Dorsolateral prefrontal cortex (tissue), 122 donors: ENCODE measurements at places on chromosomes 7 and 10.

DNA sequence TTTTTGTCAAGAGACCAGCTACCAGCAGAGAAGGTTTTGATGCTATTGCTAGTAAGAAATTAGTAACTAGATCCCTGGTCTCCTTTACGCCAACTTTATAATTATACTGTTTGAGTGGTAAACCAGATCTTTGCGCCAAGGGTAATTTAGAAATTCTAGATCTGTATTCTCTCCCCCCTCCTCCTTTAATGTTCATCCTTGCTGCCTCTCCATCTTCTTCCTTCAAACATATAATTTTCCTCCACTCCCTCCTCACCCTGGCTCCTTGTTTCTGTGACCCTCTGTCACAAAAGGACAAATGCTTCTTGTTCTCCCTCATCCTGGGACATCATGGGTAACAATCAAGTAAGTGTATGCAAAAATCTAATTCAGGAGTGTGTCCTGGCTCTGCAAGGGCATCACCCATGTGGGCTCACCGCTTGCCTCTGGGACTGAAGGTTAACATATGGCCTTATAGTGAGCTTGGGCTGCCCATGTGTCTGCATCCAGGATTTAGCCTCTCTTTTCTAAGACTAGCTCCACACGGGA, 121.2 kb downstream of the BAMBI start:
- DNase-seq: no peak

DNA sequence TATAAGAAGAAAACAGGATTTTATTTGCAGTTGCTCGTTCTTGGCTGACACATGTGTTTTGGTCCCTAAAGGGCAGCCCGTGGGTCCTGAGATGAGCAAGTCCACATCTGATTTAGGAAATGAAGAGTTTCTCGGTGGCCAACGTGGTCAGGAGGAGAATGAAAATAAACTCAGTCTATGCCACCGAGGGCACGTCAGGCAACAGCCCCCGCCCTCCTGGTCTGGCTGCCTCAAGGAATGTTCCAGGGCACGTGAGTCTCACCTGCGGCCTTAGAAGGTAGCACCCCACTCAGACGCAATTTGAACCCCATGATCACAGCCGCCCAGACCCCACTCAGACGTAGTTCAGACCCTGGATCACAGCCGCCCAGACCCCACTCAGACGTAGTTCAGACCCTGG, 197.2 kb downstream of the ADARB2 start:
- DNase-seq: peak; percentile 12

GRCh38 chr10:30819341-30820181, 190.0 kb upstream of the LYZL2 start:
- DNase-seq: no peak

GRCh38 chr7:101953248-101953819, 135.9 kb downstream of the CUX1 start:
- no peak for DNase-seq

DNA sequence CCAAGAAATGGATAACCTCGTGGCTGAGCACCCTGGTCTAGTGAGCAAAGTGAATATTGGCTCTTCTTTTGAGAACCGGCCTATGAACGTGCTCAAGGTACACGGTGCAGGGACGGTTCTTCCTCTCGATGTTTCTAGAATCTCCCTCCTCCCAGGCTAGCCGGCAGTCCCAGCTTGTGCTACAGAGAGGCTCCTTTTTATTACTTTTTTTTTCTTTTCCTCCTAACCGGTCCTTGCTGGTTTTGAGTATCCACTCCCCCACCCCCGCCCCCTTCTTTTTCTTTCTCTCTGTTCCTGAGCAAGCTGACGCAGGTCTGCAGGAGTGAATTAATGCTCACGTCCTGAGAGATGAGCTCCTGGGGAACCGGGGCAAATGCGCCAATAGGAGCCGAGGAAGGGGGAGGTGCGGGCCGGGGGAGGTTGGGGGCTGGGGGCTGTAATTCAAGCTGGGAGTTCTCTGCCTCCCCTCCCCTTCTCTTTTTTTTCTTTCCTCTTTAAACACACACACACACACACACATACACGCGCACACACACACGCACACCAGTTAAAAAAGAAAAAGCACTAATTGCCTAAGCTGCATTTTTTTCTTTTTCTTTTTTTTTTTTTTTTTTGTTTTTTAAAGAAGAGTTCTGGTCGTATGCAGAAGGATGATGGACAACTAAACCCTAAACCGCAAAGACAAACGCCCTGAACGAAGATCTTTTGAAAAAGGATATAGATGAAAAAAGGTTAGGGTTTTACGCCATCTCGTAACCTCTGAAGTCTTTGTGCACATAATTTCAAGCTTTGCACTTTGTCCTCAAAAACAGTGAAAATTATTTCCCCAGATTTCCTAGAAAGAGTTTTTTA, 6.6 kb downstream of the CPA2 start:
- DNase-seq: peak; percentile 30

DNA sequence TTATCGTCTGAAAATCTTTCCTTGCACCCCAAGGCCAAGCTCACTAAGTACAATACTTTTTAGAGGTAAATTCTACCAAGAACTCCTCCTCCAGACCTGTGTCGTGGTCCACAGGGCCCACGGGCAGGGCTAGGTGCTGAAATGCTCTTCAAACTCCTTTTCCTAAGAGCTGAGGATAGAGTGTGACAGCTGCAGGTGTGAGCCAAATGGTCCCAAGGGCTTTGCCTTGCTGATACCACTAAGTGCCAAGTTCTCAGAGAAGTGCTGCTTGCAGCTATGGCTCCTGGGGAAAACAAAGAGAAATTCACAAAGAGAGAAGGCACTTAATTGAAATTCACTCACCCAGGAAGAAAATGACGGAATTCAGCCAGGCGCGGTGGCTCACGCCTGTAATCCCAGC, 868.9 kb upstream of the AUTS2 start:
- DNase-seq: no peak

- peak; percentile 63 for DNase-seq
Observed at GRCh38 chr7:100896732-100897608, 1.3 kb upstream of the ACHE start.

DNA sequence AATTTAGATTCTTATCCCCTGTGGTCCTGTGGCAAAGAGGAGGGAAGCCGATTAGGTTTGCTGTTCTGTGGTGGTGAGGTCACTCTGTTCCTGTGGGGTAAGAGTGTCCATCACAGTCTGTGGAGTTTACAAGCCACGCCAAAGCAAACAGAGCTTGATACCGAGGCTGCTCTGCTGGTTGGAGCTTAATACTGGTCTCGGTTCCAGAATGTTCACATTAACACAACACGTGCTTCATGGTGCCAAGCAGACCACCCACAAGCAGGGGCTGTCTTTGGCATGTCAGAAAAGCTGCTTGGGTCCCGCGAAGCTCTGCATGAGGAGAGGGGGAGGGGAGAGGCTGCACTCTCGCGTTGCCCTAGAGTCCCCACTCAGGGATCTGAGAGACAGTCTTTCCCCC, 47.5 kb downstream of the DNAJB6 start:
- DNase-seq: no peak

GRCh38 chr7:24365606-24366005, 81.6 kb downstream of the NPY start:
- no peak for DNase-seq

GRCh38 chr10:44056967-44057805, 327.7 kb downstream of the CXCL12 start:
- no peak for DNase-seq

GRCh38 chr7:130794619-130794922, 60.6 kb upstream of the KLF14 start:
- no peak for DNase-seq

GRCh38 chr7:5750031-5750653, 31.3 kb downstream of the RNF216 start:
- DNase-seq: no peak

- no peak for DNase-seq
Observed at GRCh38 chr7:88789480-88790064, 6.0 kb downstream of the TEX47 start.

GRCh38 chr10:77669892-77670291, 32.3 kb upstream of the KCNMA1 start:
- DNase-seq: no peak

DNA sequence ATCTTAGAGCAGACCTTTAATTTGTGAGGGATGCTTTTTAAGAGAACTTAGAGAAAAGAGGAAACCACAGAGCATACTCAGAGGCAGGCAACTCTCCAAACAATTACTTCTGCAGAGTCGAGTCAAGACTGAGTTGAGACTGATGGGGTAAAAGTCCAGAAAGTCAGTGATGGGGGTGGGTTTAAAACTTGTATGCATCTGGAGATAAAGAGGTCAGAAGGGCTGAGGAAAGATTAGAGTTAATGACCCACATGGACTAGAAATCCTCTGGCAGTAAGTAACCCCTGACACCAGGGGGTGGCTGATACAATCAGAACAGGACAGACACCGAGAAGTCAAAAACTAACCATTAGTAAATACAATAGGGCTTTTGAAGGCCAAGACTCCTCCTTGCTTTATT, 42.4 kb upstream of the SEPTIN7 start:
- no peak for DNase-seq

DNA sequence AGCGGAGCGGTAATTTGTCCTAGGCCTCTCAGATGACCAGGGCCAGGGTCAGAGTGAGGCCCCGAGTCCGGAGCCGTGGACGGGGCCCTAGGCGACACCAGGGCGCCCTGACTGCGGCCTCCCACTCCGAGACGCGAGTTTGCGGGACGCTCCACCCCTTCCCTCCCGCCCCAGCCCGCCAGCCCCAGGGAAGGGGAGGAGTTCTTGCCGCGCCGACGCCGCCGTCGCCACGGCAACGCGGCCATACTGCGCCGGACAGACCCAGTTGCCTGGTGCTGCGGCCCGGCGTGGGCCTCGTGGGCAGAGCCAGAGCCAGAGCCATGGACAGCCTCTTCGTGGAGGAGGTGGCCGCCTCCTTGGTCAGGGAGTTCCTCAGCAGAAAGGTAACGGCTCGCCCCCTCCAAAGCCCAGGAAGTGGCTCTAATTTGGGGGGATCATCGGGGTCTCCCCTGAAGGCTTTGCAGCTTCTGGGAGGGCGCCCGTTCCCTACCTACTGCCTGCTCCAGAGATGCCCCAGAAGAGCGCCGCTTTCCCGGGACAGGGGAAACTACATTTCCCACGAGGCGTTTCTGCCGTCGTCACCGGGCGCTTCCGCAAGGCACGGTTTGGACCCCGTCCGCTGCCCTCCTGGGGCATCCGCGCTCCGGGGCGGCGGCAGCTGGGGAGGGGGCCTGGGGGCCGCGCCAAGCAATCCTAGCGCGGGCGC, at the start of gene MINDY4:
TSS of gene MINDY4 (plus strand) at position 244 of the 706 bp plus-strand sequence. CDS start at position 321, 77 bp downstream.
- peak; percentile 82 for DNase-seq

GRCh38 chr10:106255111-106255678, 909.3 kb downstream of the SORCS1 start:
- DNase-seq: no peak

GRCh38 chr10:124632064-124632531, 112.1 kb downstream of the FAM53B start:
- no peak for DNase-seq

- DNase-seq: no peak
Observed at GRCh38 chr7:146366938-146367337, 250.3 kb downstream of the CNTNAP2 start.

GRCh38 chr10:19169684-19170083, 121.1 kb downstream of the MALRD1 start:
- no peak for DNase-seq

- DNase-seq: no peak
Observed at GRCh38 chr7:39428221-39428620, 138.0 kb upstream of the YAE1 start.

- DNase-seq: no peak
Observed at GRCh38 chr7:140726281-140726680, 29.8 kb downstream of the NDUFB2 start.

DNA sequence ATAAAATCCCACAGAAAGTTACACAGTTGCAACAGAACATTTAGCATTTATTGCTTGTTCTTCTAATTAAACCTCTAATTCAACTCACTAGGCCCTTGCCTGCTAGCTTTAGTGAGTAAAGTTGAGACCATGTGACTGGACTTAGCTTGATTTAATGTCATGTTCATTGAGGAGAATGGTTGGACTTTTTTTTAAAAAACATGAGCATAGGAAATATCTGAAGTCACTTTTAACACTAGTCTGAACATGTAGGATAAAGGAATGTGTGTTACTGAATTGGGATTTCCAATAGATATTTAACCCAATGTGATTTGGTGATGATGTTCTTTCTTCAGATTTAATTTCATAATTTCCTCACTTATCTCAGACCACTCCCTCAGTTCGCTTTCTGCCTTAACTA, 24.6 kb upstream of the GLCCI1 start:
- no peak for DNase-seq

- no peak for DNase-seq
Observed at GRCh38 chr10:132011024-132011423, 29.3 kb upstream of the BNIP3 start.

DNA sequence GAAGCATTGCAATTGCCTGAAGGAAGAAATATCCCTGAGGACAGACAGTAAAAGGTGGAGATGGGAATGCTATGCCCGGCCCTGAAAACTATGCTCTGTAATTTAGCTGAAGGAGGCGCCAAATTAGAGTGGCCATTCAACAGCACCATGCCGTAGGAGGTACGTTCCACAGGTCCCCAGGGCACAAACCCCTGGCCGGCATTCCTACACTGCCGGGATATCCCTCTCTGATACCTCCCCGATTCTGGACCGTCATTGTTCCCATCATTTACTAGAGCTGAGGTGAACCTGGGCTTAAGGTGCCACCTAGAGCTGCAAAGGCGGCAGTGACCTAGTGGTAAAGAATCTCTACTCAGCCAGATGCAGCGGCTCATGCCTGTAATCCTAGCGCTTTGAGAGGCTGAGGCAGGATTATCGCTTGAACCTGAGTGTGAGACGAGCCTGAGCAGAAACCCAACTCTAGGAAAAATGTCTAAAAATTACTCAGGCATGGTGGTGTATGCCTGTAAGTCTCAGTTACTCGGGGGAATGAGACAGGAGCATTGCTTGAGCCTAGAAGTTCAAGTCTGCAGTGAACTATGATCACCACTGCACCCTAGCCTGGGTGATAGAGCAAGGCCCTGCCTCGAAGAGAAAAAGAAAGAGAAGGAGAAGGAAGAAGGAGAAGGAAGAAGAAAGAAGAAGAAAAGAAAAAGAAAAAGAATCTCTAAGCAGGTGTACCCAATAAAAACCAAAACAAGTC, 53.0 kb upstream of the TNKS2 start:
- no peak for DNase-seq

GRCh38 chr7:130160455-130160854, 44.8 kb downstream of the TMEM209 start:
- no peak for DNase-seq

GRCh38 chr10:52551046-52551445, 221.5 kb downstream of the MBL2 start:
- no peak for DNase-seq

- DNase-seq: no peak
Observed at GRCh38 chr7:98703916-98704315, 86.8 kb downstream of the NPTX2 start.

DNA sequence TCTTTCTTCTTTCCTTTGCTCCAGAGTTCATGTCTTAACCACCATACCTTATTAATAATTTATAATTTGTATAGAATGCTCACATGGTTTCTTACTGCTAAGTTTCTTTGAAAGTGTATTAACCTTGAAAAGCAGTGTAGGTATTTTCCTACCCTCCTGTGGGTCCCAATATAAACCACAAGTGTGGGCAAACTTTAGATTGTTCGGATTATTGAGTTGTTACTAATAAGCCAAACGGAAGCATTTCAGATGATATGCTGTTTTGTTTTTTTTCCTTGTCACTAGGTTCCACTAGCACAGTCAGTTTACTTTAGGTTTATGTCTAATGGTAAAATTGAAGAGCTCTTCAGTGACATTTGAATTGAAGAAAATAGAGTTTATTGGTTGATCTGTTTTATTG, 10.2 kb downstream of the SSBP1 start:
- no peak for DNase-seq

GRCh38 chr10:30185916-30186315, 126.5 kb upstream of the JCAD start:
- DNase-seq: no peak

GRCh38 chr7:54664235-54665228, 94.5 kb downstream of the SEC61G start:
- DNase-seq: peak; percentile 42

- no peak for DNase-seq
Observed at GRCh38 chr7:23654508-23654907, 25.5 kb upstream of the FAM221A start.
